Activated T-cell treated with anti-CD3 and anti-CD28 coated beads for 48 hours (primary cell): ENCODE measurements at places on chromosomes 1 and 21.
A peak's percentile ranks its signal among the peaks of the same experiment; 100 is the strongest.

DNA sequence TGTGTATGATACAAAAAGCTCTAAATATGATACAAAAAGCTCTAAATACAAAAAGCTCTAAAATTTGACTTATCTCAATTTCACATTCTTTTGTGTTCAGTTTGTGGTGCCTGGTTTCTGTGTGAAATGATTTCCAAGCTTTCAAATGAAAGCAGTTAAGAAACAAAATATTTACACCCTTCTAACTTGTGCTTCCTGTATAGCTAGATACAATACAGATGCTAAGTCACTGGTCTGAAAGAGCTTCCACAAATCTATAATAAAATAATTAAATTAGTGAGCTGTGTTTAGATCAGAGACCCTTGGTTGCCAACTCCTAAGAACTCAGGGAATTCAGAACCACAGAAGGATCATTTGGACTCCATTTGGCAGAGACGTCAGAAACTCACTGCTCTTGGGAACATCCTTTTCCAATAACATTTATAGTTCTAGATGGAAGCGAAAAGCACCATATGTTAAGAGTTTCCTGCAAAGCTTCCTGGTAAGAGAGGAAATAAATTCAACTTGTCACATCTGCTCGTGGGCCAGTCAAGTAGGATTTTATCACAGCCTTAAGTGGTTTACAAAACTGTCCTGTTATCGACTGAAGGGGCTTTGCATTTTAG, 1079.1 kb downstream of the ADGRL2 start:
- no peak for DNase-seq

GRCh38 chr1:19397217-19397945, 85.3 kb downstream of the SLC66A1 start:
- DNase-seq = no peak

- DNase-seq = no peak
Measured at GRCh38 chr1:175250027-175250426, 57.5 kb upstream of the KIAA0040 start.

DNA sequence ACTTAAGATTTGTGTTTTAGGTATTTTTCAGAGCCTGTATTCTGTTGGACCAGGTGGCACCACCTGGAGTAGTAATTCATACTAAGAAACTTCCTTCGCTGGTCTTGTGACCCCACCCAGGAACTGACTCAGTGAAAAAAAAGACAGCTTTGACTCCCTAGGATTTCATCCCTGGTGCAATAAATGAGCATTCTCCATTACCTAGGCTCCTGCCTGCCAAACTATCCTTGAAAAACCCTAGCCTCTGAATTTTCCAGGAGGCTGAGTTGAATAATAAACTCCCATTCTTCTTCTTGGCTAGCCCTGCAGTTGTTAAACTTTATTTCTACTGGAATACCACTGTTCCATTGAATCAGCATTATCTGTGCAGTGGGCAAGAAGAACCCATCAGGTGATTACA, 10.6 kb upstream of the RGS18 start:
- no peak for DNase-seq

DNA sequence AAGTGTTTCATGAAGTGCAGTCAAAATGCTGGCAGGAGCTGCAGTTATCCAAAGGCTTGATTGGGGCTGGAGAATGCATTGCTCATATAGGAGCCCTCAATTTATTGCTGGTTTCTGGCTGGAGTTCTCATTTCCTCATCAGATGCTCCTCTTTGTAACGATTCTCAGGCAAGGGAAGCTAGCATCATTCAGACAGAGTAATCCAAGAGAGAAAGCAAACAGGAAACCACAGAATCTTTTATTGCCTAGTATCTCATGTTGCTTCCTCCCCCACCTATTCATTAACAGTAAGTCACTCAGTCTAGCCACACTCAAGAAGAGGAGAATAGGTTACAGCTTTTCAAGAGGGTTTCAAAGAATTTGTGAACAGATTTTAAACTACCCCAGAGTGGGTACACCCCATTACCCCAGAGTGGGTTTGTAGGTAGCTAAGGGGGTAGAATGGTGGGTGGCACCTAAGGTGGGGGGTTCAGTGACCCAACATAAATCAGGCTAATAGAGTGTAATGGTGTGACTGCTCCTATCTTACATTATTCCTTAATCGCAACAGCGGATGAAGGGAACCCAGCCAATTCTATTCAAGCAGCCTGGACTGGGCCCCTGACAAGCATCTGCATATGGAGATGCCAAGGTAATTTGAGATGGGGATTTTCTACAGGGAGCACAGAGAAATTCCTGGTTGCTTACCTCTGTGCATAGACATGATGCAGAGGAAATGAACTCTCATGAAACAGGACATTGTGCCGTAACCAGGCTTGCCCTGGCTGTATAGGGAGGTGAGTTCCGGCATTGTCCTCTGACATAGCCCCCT, 67.1 kb downstream of the KCNJ15 start:
- no peak for DNase-seq

GRCh38 chr1:2251786-2252185, 23.7 kb downstream of the SKI start:
- no peak for DNase-seq

DNA sequence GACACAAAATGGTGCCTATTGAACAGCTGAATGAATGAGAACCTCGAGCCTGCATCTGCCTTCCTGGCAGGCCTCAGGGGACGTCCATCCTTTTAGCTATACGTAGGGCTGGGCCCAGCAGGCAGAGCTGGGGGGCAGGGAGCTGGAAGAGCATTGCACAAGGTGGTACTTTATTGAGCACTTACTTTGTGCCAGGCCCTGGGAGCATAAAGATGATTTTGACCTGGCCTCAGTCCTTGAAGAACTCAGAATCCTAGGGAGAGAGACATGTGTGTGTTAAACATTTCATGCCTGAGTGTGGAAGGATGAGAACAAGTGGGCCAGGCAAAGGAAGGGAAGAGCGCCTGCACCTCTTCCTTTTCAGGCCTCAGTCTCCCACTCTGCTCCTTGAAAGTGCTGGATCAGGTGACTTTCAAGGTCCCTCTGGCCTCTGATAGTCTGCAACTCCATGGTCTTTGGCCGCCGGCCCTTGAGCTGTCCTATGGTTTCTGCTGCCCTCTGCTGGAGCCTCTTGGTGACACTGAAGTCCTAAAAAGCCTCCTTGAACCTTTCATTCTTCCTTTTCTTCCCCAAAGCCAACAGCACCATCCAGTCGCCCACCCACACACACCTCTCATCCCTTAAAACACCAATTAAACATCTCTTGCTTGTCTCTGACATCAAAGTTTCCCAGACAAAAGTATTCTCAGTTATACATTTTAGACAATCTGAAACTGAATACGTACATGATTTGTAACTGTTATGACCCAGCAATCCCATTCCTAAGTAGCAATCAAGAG, 3.5 kb upstream of the PEAR1 start:
- DNase-seq = peak; percentile 46

DNA sequence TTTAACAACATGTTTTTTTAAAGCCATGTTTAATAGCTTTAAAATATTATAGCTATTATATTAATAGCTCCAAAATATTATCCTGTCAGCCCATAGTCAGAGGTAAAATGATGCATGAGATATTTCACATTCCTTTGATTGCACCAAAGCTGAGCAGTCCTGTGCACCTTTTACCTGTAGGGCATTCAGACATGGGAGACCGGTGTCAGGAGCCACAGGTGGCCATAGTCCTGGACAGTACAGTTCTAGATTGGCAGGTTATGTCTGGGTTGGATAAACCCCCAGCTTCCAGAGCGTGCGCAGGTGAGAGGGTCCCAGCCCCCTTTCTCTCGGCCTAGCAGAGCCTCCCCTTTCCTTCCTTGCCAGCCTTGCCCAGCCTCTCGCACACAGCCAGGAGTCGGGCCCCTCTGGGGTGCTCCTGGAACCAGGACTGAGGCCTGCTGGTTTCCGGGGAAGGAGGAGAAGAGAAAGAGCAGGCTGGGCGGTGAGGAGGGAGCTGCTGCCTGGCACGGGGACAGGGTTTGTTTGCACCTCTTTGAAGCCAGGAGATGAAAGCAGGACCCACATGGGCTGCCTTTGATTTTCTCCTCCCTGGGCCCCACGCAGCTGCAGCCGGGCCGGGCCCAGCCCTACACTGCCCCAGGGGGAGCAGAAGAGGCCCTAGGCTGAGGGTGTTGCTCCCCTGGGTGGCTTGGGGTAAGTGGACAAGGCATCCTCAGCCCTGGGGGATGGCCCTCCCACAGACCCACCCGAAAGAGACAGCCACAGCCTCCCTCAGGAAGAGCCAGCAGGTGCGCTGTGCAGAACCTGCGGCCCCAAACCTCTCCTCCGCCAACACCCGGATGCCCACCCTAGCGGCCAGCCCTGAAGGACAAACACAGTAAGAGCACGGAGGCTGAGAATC, 75.2 kb upstream of the TARDBP start:
- no peak for DNase-seq

DNA sequence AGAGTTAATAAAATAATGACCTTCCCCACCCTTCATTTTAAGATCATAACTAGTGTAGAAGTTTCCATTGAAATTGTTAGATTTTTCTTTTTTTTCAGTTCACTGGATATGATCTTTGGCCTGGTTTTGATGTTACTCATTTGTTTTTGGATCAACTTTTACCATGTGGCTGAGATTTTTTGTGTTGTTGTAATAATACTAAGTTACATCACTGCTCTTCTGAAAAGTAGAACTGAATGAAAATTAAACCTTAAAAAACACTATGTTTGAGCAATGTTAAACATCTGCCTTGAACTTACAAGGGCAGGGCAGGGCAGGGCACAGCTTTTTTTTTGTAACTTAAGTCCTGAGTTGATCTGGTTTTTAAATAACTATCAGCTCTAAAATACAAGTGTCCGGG, 204.8 kb upstream of the ADAMTS5 start:
- DNase-seq = no peak

DNA sequence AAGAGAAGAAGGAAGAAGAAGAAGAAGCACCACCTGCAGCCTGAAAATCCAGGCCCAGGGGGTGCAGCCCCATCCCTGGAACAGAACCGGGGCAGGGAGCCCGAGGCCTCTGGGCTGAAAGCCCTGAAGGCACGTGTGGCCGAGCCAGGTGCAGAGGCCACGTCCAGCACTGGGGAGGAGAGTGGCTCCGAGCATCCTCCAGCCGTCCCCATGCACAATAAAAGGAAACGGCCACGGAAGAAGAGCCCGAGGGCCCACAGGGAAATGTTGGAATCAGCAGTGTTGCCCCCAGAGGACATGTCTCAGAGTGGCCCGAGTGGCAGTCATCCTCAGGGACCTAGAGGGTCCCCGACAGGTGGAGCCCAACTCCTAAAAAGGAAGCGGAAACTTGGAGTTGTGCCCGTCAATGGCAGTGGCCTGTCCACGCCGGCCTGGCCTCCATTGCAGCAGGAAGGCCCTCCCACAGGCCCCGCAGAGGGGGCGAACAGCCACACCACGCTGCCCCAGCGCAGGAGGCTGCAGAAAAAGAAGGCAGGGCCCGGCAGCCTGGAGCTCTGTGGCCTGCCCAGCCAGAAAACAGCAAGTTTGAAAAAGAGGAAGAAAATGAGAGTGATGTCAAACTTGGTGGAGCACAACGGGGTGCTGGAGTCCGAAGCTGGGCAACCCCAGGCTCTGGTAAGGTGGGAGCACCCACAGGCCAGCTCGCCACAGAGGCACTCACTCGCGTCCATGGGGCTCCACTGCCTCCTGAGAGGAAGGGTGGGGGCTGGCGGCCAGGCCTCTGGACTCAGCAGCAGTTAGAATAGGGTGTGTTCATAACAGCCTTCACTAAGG, 28.4 kb downstream of the RRP1B start:
- DNase-seq = no peak

- no peak for DNase-seq
Measured at GRCh38 chr21:44759628-44760285, 41.9 kb downstream of the UBE2G2 start.

- no peak for DNase-seq
Measured at GRCh38 chr1:62637392-62638105, 40.2 kb downstream of the ANGPTL3 start.
